Breast epithelium (tissue), 4 donors: ENCODE measurements at places on chromosomes 1 and 21. TPM values are rescaled to one million over a fixed set of nuclear protein-coding genes. Genes with fewer than 3 reads are reported as not detected.
A peak's percentile ranks its signal among the peaks of the same experiment; 100 is the strongest.

The CTSE gene
- not detected for total RNA-seq

DNA sequence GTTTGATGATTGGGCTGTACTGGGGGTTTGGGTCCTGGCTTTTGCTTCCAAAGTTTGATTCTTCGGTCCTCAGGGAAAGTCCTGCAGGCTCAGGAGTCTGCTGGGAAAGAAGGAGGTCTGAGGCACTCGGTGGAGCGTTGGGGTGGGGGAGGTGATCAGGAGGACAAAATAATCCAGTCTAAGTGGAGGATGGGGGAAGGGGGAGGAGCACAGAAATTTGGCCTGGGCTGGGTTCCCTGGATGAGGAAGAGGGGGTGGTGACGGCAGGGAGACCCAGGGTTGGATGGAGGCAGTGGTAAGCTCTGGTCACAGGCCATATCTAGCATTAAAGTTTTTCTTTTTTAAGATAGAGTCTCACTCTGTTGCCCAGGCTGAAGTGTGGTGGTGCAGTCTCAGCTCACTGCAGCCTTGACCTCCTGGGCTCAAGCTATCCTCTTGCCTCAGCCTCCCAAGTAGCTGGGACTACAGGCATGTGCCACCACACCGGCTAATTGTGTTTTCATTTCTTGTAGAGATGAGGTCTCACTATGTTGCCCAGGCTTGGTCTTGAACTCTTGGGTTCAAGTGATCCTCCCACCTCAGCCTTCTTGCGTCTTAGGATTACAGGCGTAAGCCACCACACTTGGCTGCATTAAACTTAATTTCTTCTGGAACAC is 6.8 kb downstream of the SH2D2A start:
- DNase-seq = no peak

The OR2L8 gene
- 0.73 TPM for total RNA-seq

DNA sequence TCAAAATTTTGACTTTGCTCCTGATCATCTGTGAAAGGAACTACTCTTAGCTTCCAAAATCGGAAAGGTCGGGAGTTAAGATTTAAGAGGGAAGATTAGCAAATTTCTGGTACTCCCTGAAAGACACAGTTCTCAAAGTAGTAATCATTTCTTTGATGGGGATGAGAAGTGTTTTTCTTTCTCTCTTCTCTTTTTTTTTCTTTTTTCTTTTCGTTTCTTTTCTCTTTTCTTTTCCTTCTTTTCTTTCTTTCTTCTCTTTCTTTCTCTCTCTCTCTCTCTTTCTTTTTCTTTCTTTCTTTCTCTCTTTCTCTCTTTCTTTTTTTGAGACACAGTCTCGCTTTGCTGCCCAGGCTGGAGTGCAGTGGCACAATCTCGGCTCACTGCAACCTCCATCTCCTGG is 5.1 kb upstream of the RAB29 start:
- DNase-seq = no peak

DNA sequence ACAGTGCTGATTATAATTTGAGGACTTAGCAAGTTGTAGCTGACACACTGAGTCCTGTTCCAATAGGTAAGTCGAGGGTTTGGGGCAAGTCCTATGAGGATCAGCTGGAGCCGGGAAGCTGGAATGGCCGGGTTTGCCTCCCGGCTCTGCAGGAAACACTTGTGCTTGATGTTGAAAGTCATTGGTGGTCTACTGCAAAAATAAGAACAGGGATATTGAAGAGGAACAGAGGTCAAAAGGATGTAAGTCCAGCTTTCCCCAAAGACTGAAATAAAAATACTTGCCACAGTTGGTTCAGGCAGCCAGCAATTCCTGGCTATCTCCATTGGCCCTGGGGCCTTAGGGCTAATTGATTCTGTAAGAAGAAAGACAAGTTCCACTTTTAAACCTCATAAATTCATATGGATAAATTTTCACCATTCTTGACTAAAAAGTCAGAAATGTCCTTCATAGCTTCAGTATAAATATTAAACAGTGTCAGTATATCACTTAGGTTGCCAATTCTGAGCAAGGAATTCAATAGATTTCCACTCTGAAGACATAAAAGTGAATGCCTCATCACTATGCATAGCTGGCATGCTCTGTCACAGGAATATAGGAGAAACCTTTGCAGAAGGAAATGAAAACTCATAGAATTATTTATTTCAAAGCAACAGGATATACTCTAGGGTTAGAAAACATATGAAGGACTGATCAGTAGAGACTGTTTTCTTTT is 165.2 kb downstream of the AK5 start:
- no peak for DNase-seq

The SH2D5 gene
- not detected for total RNA-seq

The SPATA46 gene
- not detected for total RNA-seq

GRCh38 chr1:38672692-38673091 is 186.9 kb downstream of the RRAGC start:
- no peak for DNase-seq

GRCh38 chr1:241074507-241074906 is 282.5 kb downstream of the RGS7 start:
- DNase-seq = no peak

DNA sequence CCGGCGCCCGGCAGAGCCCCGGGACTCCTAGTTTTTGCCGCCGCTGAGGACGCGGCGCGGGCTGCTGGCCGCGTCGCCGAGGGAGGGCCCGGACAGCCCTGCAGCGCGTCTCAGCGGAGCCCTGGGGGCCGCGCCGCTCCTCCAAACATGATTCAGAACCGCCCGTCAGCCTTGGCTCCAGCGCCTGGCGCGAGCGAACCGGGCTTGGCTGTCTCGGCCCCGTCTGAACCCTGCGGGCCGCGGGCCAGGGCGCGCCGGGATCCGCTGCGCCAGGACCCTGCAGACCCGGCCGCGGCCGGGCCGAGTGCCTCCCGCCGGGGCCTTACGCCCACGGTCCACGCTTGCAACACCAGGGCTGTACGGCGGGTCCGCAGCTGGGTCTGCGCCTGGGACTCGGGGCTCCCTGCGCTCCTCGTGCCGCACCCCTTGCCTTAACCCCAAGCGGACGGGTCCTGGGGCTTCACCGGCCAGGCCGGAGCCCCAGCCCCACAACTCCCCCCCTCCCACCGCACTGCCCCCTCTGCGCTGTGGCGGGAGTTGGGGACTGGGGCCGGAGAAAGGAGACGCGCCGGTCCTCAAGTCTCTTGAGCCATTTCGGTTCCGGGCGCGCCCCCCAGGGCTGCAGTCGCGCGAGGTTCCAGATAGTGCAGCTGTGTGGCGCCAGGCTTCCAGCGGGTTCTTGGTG is 48.4 kb upstream of the CD34 start:
- peak; percentile 67 for DNase-seq

GRCh38 chr1:38834221-38834782 is 25.3 kb downstream of the RRAGC start:
- DNase-seq = no peak

GRCh38 chr1:221886743-221887414 is 145.0 kb upstream of the DUSP10 start:
- DNase-seq = peak; percentile 80

DNA sequence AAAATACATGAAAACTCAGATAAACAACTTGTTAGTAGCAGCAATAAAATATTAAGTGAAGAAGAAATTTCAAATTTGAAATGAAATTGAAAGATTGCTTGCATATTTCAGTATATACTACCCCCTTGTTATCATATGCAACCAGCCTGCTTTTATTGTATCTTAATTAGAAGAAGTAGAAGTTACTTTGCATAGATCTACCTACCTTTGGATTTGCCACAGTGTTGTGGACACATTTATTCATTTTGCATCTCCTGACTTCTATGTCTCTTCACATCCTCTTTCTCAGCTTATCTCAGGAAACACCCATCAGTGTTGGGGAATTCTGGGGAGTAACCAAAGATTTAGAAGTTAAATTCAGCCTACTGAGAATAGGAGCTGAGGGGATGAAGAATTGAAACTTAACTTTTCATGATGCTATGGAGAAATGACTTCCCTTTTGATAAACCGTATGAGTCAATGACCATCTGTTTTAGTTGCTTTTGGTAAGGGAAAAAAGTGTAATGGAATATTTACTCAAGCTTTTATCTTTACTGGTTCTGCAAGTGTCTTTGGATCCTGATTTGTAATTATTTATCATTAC is 96.9 kb downstream of the RGL1 start:
- no peak for DNase-seq

The NDUFS5 gene
- 582 TPM for total RNA-seq

The PRAMEF8 gene
- total RNA-seq = not detected

The MEAF6 gene
- 78.2 TPM for total RNA-seq

DNA sequence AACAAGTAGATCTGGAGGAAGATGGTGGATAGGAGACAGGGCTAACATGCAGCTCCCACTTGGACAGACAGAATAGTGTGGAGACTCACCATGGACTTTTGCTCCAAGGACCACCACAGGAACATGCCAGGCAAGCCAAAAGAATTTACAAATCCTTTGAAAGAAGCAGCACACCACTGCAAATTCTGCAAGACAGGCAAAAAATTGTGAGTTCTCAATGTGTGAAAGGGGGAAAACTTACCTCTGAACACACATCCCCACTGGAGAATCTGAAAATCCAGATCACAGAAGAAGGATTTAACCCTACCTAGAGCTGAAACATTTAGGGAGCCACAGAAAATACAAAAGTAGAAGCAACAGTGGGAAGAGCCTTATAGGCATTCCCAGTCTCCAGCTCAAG is 23.0 kb downstream of the ARV1 start:
- DNase-seq = no peak

DNA sequence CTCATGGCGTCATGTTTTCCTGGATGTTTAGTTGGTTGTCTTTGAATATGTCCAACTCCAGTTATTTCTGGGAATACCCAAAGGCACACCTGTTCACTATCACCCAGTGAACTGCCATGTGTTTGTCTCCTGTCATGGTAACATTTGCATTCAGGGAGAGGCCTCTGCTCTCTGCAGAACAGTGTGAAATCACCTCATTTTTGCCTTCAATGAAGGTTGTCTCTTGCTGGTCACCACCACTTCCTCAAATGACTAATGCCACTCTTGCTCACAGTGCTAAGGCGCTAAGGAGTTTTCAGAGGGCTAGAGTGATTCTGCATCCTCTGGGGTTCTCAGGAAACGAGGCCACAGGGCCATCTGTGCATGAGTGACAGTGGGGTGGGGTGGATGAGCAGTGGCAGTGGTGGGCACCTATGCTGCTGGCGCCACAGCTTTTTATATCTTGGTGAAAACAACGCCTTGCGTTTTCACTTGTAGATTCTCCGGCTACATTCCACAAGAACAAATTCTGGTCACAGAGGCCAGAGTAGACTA is 60.0 kb upstream of the ATP5PO start:
- no peak for DNase-seq

GRCh38 chr1:101004061-101004460 is 21.5 kb downstream of the DPH5 start:
- DNase-seq = no peak

DNA sequence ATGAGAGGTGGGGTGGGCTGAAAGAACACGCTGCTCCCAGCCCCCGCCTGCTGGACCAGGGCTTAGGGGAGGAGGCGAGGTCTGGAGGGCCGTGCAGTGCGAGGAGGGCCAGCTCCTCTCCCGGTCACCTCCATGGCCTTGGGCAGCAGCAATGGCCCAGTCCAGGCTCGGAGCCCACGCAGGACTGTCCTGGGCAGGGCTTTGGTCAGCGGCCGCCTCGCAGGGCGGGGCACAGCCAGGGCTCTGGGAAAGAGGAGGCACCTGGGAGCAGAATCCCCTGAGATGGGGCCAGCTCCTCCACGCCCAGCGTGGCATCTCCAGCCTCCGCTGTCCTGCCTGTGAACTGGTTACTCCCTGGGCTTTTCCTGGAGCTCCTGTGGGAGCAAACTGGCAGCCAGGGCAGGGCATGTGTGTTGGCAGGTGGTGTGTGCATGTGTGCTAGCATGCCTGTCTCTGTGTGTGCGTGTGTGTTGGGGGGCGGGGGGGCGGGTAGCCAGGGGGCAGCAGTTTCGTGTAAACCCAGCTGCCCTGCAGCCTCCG is 27.4 kb downstream of the ARHGEF16 start:
- DNase-seq = no peak
